ENCODE measurements at places on chromosomes 12 and 14.

DNA sequence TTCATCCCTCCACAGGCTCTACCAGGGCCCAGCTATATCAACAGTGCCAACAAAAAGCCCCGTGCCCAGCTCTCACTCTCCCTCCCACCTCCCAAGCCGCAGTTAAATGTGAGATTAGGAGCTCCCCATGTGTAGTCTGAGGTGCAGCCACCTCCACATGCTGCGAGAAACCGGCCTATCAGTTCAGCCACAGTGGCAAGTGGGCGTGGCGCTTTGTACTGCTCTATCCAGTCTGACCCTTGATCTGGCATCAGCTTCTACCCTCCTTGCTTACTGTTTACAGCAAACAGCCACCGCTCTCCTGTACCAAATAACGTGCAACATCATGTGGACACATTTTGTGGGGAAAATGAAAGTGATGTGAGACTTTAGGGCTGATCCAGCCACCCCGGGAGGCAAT, 1.7 kb downstream of the PLEK2 start:
- DNase-seq, result no peak

DNA sequence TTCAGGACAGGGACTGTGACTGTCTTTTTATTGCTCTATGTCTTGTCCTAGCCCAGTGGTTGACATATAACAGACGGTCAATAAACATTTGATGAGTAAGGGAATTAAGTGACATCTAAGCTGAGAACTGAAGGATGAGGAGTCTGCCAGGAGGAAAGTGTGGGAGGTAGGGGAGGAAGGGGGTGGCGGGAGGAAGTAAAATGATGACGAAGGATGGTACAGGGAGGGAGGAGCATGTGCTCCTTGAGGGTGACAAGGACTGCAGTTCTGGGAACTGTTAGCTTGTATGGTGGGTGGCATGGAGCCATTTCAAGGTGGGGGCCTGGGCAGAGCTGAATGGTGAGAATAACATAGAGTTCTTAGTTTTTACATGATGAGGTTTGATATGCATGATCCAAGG, 64.4 kb downstream of the RGS6 start:
- no peak for DNase-seq

DNA sequence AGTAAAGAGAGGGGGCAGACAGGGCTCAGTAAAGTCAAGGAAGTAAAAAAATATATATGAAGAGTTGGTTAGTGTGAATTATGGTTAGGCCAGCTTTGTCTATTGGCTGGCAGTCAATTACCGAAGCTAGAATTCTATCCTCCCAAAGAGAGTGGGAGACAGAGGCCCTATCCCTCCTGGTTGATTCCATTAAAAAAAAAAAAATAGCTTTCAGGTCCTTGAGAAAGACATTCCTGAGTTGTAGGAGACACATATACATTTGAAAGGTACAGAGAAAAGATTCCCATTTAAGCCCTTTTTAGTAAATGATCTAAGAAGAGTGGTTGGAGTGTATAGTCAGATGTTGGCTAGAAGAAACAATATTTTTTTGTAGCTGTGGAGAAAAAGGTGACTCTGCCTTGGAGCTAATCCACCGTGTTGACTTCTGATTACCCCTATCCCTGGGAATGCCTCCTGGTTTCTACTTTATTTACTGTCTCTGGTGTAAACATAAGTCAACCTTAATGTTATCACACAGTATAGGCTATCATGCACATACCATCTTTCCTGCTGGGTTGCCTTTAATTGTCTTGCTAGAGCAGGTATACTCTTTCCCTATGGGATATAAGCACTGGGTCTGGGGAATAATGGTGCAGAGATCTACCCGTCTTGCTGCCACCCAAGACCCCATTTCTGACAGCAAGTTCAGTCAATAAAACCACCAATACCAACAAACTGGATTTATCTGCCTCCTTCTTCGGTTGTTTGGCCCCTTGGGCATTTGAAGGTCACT, 859.9 kb upstream of the ATXN7L3B start:
- no peak for DNase-seq

GRCh38 chr14:39038542-39038941, 64.5 kb downstream of the SEC23A start:
- DNase-seq, result no peak

DNA sequence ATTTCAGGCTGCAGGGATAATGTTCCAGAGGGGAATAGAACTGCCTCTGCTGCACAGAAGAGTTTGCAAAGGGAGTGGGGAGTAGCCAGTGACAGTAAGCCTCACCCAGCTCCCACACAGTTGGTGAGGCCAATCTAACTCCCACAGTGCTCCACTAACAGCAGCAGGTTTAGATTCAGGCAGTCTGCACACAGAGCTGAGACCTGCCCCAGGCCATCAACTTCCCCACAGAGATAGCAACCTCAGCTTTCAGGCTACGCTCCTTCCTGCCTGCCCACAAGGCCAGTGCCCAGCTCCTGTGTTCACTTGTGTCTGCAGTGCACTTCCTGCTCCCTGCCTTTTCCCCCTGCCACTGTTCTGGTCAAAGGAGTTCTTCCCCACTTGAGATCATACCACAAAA, 107.5 kb downstream of the TBC1D30 start:
- DNase-seq, result no peak

DNA sequence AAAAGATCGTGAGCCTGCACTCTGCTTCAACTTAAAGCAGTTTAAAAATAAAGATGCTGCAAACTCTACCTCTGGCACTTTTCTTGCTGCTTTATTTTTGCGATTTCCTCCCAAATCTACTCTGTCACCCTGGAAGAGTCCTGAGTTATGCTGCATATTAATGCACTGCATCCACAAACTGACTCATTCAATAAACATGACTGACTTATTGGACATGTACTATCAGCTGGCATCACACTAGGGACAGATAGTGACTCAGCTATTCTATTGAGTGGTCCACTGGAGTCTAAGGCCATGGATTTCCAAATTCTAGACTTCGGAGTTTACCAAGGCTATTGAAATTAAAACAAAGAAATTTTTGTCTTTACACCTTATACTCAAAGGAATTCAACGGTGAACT, 90.7 kb upstream of the PTPRR start:
- no peak for DNase-seq
